ENCODE measurements at places on chromosomes 16 and 17.

- DNase-seq: no peak
Measured at GRCh38 chr17:9094193-9094592, 72.9 kb downstream of the NTN1 start.

- no peak for DNase-seq
Measured at GRCh38 chr17:76968707-76969597, 100.7 kb downstream of the MGAT5B start.

DNA sequence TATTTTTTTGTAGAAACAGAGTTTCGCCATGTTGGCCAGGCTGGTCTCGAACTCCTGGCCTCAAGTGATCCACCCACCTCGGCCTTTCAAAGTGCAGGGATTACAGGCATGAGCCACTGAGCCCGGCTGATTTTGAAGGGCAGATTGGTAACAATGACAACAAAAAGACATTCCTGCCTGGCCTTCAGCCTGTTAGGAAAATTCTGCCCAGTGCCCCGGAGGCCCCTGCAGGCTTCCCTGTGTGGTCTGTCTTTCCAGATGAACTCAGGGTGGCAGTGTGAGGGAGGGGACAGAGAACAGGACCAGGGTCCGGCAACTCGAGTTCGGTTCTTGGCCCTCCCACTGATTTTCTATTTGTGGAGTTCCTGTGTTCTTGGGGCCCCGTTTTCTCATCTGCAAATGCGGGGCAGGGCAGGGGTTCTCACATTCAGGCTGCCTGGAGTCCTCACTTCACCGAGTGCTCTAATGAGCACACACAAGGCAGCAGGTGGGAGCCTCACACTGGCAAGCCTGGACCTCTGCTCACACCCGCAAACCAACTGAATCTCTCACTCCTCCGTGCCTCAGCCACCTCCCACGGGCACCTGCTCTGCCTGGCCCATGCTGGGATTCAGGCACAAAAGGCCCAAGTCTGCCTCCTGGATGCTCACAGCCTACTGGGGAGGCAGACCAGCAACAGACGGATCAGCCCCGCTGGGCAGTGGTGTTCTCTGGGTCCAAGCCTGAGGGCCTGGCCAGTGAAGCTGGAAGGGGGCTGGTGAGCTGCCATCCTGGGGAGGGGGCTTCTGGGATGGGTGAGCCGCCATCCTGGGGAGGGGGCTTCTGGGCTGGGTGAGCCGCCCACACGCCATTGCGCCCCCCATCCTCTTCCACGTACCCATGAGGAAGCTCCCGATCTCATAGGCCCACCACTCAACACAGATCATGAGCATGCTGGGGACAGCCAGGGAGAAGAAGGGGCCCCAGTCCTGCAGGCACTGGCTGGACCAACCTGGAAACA lies 10.3 kb downstream of the SLC47A2 start:
- no peak for DNase-seq

- DNase-seq: peak; percentile 44
Measured at GRCh38 chr16:30786115-30786935, 680 bp downstream of the ZNF629 start.

GRCh38 chr17:57447990-57448758 lies 191.9 kb downstream of the MSI2 start:
- DNase-seq: no peak

GRCh38 chr17:43315369-43315768 lies 81.6 kb upstream of the RNU2-1 start:
- no peak for DNase-seq

- no peak for DNase-seq
Measured at GRCh38 chr16:84611041-84611440, 6.8 kb downstream of the COTL1 start.

DNA sequence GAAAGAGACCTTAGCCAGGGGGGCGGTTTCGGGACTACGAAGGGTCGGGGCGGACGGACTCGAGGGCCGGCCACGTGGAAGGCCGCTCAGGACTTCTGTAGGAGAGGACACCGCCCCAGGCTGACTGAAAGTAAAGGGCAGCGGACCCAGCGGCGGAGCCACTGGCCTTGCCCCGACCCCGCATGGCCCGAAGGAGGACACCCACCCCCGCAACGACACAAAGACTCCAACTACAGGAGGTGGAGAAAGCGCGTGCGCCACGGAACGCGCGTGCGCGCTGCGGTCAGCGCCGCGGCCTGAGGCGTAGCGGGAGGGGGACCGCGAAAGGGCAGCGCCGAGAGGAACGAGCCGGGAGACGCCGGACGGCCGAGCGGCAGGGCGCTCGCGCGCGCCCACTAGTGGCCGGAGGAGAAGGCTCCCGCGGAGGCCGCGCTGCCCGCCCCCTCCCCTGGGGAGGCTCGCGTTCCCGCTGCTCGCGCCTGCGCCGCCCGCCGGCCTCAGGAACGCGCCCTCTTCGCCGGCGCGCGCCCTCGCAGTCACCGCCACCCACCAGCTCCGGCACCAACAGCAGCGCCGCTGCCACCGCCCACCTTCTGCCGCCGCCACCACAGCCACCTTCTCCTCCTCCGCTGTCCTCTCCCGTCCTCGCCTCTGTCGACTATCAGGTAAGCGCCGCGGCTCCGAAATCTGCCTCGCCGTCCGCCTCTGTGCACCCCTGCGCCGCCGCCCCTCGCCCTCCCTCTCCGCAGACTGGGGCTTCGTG lies at the start of gene MAPT:
Gene MAPT, plus strand, starts transcription at position 533 of the 763 bp plus-strand sequence. CDS start 67,784 bp downstream, outside the sequence.
- DNase-seq: peak; percentile 94

DNA sequence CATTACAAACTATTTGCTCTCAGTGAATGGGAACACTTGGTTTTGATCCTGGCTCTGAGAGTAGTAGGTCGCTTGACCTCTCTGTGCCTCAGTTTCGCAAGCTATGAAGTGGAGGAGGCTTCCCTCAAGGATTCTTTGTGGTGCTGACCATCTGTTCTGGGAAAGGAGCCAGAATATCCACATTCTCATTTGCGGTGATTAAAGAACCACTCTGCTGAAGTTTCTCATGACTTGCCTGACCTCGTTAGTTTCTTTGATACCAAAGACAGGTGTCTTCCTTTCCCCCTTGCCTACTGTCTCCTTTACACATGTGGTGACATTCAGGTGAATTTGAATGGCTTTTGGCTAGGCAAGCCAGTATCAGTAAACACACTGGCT lies 116.0 kb downstream of the SNX29 start:
- DNase-seq: peak; percentile 28
